Type B pancreatic cell (in vitro differentiated cells): ENCODE measurements at places on chromosomes 4 and X.

DNA sequence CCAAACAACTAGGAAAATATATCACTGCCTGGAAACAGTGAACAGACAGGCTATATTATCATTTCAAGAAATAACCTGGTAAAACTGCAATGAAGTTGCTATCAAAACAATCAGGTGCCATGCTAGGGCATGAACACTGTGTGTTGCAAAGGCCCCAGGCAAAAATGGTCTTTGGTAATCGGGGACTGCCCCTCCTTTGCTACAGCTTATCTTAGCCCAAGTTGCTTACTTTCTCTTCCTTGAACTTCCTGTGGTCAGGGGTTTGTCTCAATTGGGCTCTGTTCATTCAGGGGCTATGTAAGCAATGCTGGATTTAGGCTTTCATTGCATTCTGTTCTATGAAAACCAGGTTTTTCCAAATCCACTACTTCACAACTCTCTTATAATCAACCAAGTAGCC lies 30.4 kb downstream of the SCML1 start:
- no peak overlapping the region for H3K27ac ChIP-seq
- H3K4me1 ChIP-seq = no peaks in the 10 kb centered on the region
- H3K4me3 ChIP-seq = no peak overlapping the region
- H3K36me3 ChIP-seq = no peaks in the 10 kb centered on the region
- no peak for DNase-seq

- H3K4me3 ChIP-seq = no peak overlapping the region
- no peak for DNase-seq
- H3K27me3 ChIP-seq = no peaks in the 10 kb centered on the region
- no peak overlapping the region for H3K27ac ChIP-seq
- H3K4me1 ChIP-seq = peaks cover 3% of the 10 kb centered on the region
- H3K36me3 ChIP-seq = peaks cover 5% of the 10 kb centered on the region
Observed at GRCh38 chr4:56271131-56271530, 116.2 kb downstream of the AASDH start.

DNA sequence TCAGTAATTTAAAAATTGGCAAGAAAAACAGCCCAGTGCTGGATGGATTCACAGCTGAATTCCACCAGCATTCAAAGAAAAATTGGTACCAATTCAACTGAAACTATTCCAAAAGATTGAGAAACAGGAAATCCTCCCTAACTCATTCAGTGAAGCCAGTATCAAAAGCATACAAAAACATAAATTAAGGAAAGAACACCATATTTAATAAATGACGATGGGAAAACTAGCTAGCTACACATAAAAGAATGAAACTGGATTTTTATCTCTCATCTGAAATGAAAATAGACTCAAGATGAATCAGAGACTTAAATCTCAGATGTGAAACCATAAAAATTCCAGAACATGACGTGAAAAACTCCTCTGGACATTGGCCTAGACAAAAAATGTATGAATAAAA lies 516.8 kb upstream of the SPANXN1 start:
- no peaks in the 10 kb centered on the region for H3K27me3 ChIP-seq
- no peak for DNase-seq
- H3K36me3 ChIP-seq = no peaks in the 10 kb centered on the region

GRCh38 chr4:27828843-27829242 lies 968.2 kb downstream of the STIM2 start:
- no peak overlapping the region for H3K4me3 ChIP-seq
- H3K4me1 ChIP-seq = no peaks in the 10 kb centered on the region
- no peaks in the 10 kb centered on the region for H3K36me3 ChIP-seq
